ENCODE measurements at places on chromosomes 16 and 17.

DNA sequence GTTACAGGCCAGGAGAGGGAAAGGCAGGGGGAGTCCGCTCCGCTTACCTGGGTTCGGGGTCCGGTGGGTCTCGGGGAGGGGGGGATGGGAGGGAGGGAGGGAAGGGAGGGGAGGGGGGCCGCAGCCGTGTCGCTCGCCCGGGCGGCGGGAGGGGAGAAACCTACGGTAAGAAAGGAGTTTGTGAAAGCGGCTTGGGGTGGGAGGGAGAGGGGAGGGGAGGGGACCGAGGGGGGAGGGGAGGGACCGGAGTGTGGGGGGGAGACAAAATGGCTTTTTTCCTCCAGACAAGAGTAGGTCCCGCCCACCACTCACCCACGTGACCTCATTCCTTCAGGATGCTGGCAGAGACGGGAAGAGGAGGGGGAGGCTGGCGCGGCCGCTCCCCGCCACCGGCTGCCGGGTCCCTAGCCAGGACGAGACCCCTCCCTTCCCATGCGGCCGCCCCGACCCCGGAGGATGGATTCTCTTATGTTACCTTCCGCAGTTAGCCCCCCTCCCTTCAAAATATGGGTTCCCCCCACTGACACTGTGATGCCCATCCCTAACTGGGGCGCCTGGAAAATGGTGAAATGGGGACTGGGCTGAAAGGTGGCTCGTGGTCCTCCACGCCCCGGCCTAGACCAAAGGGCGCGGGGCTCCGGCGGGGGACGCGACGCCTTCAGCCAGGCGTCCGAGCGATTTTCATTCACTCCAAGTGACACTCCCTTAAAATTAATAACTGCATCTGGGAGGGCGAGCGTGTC lies at the start of gene PCGF2:
TSS of gene PCGF2 (minus strand) at position 188 of the 743 bp plus-strand sequence. CDS start 7,934 bp downstream, outside the sequence.
- peak; percentile 78 for DNase-seq

DNA sequence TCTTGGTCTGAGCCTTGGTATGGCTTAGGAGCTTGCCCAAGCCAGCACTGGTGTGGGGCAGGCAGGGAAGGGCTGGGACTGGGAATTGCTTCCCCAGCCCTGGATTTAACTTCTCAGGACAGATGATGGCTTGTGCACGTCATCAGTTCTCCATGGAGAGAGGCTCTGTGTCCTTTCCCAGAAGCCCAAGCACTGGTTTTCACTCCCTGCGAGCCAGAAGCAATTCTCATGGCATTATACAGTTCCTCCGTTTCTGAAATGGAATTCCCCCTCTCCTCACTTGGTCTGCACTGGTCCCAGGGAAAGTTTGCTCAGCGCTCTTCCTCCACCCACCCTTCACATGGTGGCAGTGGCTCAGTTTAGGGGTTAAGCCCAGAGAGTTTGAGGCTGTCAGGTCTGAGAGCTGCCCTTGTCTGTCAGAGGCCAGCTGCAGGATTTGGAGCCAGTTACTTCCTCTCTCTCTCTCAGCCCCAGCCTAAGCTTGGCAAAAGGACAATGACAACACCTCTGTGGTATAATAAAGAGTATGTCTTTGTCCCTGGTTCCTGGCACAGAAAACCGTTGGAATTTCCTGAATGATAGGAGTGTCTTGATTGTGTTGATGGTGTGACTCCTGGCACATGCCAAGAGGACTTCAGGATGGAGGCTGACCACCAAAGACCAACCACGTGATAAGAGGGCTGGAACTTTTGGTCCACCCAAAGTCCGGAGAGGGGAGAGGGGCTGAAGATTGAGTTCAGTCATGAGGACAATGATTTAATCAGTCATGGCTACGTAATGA lies 219.6 kb upstream of the TNRC6C start:
- peak; percentile 79 for DNase-seq

DNA sequence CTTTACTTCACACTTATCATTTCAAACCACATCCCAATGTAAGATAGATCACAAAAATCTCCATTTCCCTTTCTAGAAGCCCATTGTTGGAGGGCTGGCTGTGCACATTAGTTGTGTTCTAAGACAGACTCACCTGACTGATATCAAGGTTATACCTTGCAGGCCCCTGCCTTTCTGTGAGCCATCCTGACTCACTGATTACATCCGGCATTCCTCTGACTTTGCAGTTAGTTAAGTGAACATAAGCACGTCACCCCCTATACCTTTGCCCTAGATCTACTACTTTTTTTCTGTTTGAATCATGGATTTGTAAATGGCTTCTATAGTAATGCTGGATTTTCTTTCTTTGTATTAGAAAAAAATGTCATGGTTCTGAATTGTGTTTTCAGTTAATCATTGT lies 78.3 kb downstream of the TANGO6 start:
- no peak for DNase-seq

DNA sequence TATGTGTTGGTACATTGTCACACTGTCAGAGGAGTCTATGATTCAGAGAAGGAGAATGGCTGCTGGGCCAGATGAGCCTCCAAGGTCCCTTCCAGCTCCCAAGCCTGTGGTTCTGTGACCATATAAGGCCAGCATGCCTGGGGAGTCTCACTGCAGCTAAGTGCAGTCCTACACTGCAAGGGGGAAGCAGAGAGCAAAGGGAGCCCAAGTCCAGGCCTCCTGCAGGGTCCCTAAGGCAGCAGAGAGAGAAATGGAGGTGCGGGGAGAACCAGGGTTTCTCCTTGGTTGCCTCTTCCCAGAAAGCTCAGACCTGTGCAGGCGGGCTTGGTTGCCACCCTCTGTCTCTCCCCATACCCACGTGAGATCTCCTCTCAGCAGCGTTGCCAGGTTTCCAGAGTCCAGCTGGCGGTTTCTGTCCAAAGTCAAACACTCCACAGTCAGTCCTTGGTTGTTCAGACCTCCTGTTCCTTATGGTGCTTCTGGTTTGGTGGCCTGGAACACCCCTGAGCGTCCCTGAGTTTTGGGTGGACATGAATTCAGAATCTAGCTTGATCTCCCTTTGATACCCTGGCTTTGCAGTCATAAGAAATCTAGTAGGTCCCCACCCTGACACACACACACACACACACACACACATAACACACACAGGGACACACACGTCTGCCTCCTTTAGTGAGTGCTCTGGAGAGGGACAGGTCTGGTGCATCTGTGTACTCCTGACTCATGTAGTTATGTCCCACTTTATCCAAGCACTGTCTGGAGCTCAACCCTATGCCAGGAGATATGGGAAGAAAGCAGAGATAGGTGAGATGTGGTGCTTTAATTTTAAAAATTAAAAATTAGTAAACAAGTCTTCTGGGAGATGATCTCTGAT lies 78.8 kb downstream of the GNAO1 start:
- no peak for DNase-seq

DNA sequence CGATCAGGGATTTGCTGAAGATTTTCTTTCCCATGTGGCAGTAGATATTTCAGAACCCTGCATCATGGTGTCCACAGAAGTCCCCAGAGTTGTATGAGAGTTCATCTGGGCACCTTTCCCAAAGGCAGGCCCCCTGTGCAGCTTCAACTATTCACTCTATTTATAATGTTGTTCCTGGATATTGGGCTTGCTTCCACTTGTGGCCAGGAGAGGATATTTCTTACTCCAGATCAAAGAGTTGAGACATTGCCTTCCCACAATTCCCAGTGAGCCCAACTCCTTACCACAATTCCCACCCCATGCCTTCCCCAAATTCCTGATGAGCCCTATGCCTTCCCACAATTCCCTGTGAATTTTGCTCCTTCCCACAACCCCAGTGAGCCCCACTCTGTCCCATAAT lies 206.9 kb downstream of the WWOX start:
- no peak for DNase-seq

DNA sequence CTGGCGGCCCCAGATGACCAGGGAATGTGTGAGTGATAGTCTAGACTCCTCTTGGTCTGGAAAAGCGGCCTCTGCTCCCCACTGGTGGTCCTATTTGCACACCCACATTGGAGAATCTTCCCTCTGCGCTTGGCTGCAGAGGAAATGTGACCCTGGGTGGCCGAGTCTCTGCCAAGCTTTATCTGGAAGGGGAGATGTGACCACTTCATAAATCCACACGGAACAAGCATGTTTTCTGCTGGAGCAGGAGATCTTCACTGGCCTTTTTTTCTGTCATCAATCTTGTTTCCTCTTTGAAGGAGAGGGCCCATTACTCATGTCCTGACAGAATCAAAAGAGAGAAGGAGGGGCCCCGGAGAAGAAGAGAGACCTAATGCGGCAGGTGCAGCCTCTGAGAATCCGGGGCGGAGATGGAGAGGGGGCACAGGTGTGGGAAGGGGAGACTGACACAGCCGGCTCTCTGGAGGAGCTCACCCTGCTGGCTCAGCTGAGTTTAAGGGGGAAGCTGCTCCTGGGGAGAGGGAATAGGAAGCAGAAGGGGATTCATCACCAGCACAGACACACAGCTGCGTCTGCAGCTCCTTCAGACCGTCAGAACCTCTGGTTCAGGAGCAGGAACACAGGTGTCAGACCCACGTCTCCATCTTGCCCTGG lies 116.3 kb downstream of the SOX9 start:
- DNase-seq = no peak

DNA sequence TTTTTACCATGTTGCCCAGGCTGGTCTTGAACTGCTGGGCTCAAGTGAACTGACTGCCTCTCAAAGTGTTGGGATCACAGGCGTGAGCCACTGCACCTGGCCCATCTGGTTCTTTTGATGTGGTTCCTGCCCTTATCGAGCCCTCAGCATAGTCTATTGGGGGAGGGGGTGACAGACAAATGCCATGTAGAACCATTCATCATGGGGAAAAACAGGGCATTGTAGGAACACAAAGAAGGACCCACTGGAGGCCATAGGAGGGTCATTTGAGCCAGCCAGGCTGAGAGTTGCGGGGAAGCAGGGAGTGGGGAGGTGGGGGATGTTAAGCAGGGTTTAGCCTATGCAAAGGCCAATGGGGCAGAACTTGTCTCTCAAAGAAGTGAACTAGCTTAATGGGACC lies 11.9 kb downstream of the SEC14L5 start:
- DNase-seq = no peak

DNA sequence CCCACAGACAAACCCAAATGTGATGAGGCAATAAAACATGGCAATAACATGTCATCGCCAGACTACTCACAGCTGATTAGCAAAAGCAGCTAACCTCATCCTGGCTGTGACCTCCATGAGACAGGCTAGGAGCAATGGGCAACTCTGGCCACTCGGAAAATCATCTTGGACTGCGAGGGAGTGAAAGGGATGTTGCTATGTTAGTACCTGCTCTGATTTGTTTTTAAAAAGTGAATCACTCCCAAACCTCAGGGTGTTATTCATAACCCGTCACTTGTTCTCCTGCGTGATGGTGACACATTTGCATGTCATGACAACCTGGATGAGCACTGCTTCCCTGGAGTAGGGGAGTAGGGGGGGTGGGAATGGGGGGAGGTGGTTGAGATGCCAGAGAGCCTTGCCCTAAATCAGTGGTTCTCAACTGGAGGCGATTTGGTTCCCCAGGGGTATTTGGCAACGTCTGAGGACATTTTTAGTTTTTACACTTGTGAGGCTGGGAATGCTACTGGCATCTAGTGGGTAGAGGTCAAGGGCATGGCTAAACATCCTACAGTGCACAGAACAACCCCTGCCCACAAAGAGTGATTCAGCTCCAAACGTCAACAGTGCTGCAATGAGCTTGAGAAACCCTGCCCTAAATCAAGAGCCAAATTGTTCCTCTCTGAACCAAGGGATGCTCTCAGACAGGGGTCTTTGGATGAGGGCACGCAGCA lies 241.7 kb downstream of the SOX9 start:
- DNase-seq = no peak

GRCh38 chr16:3774156-3774767 lies 56.9 kb upstream of the TRAP1 start:
- no peak for DNase-seq

All from DMS153 (cell line).